ENCODE measurements at places on chromosomes 5 and 9.
A peak's percentile ranks its signal among the peaks of the same experiment; 100 is the strongest.

GRCh38 chr5:93381057-93381456, 200.0 kb downstream of the NR2F1-AS1 start:
- DNase-seq, result no peak

- DNase-seq, result no peak
These were observed 97.6 kb upstream of the CTSL start for GRCh38 chr9:87628346-87628745.

DNA sequence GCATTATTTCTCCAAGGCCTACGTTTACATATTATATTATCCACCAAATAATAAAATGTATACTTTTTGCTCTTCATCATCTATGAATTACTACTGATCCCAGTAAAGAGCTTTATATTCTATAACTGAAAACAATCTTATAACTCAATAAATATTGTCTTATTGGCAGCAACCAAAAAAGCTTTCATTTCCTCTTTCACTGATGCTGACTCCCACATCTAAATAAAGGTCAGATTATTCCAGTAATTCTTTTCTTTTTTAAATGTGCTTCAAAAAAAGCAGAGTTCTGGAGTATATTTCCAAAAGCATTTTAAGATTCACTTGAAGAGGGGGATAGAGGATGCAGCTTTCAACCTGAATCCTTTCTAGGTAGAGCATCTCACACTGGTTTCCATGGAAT, 75.3 kb upstream of the NR4A3 start:
- DNase-seq, result no peak

DNA sequence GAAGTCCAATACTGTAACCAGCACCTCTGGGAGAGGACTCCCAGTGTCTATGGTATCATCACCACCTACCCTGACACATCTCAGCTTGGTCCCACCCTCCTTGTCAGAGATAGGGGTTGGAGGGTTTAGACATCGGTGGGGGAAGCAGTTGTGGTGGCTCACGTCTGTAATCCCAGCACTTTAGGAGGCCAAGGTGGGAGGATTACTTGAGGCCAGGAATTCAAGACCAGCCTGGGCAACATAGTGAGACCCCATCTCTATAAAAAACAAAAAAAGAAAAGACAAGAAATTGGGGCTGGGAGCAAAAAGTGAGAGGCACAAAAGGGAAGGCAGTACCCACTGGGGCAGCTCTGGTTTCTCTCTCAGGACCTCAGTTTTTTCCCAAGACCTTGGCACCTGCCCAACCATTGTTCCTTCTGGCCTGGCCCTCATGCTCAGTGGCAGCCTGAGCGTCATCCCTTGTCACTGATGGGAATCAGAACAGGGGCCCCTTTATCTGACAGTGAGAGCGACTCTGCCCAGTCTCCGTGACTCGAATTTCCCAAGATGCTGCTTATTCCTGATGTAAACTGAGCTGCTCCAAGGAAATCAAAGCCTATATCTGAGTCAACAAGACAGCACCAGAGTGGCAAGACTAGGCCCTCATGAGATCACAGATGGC, 80.5 kb upstream of the HSPA9 start:
- DNase-seq, result no peak

DNA sequence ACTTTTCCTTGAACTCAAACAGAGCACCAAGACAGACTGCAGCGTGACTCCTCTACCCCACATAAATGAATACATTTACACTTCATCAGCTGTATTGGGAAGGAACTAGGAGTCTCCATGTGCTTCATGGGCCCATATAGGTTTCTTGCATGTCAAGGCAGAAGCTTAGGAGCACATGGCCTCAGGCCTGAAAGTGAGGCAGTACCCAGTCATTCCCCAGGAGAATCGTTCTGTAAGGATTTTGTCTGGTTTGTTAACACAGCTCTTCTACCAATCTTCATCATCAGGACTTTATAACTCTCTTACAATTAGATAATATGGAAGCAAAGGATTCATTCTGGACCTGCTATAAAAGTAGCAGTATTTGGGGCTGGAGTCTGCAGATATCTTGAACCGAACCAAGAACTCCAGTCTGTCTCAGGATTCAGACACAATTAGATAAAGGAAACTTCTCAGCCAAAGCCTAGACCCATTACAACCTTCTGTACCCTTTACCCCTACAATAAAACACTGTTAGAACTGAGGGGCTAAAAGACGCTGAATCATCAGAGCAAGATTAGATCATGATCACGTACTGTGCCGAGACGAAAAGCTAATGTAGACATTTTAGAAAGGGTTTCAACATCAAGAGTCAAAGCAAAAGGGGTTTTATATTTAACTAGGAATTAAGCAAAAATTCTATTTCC, 385.5 kb upstream of the SLC30A5 start:
- DNase-seq, result no peak

DNA sequence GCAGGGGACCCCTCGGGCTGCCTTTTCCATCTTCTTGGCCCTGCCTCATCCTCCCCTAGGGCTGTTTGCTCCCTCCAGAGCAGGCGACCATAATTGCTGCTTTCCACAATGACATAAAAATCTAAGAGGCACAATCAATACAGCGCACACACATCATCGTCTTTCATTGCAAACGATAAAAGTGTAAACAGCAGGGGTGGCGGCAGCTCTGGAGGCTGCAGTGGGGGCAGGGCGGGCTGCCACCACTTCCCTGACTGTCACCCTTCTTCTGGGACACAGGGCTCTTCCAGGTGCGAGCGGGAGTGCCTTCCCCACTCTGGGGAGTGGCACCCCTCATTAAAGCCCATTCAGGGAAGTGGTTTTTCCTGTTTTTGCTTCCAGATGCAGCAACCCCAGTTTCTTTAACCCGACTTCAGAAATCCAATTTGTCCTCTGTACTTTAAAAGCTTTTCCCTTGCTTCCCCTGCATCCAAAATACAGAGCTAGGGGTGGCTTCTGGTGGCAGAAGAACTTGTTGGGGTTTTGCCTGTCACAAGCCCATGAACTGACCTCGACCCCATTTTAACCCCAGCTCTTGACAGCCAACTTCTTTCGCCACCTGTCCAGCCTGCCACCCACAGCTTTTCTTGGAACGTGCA, 45.7 kb downstream of the TSPAN17 start:
- DNase-seq, result no peak

DNA sequence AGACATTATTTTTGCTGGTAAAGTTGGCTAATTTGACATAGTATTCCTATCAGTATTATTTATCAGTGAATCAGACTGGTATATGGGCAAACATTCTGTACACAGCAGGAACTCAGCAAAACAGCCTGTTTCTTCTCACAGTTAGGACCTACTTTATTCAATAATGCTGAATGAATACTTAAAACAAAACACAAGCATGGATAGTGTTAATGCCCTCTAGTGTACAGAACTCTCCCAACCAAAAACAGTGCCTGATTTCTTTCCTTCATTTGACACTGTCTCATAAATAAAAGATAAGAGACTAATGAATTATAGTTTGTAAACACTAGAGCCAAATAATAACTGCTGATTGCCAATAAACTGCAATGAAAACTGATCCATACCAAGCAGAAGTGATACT, 1113.3 kb downstream of the PTPRD start:
- no peak for DNase-seq

- DNase-seq, result peak; percentile 51
These were observed 17.7 kb upstream of the AKNA start for GRCh38 chr9:114405294-114406034.

GRCh38 chr5:113276001-113276400, 158.8 kb downstream of the TSSK1B start:
- no peak for DNase-seq

DNA sequence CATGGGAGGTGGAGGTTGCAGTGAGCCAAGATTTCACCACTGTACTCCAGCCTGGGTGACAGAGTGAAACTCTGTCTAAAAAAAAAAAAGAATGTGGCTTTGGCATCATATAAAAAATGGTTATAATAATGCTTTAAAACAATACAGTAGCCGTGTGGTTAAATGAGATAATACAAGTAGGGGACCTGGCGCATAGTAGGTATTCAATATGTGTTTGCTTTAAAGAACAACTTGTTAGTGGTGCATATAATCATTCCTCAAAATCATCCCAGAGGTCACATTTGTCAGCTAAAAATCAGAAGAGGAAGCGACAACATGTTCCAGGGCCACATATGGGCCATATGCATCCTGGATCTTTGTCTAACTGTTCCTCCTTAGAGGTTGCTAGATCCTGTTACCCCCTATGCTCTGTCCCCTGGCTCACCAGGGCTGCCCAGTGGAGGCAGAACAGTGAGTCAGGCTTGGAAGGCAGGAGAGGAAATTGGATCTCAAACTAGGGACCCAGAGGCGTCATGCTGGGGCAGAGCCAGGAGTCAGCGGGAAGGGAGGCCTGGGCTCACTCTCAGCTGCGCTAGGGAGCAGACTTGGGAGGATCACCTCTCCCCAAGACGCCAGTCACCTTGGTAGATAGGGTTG, 27.7 kb downstream of the LHX6 start:
- DNase-seq, result no peak

GRCh38 chr9:74001382-74001781, 495.8 kb upstream of the RORB start:
- no peak for DNase-seq

GRCh38 chr9:84668196-84669012, 1.1 kb upstream of the NTRK2 start:
- DNase-seq, result no peak

DNA sequence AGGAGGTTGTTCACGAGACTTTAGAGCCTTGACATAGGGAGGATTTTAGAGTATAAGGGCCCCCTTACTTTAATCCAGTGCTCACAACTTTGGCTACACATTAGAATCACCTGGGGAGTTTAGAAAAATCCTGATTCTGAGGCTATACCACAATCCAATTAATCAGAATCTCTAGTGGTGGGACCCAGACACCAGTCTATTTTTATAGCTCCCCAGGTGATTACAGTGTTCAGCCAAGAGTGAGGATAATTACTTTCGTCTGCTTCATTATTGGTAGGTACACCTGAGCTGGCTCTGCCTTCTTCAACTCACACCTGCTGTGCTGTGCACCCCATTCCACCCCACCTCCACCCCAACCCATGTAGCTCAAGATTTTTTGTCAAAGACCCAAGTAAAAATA, 141.3 kb upstream of the EPB41L4A start:
- DNase-seq, result no peak

GRCh38 chr5:50691399-50692016, 25.1 kb downstream of the PARP8 start:
- DNase-seq, result no peak

DNA sequence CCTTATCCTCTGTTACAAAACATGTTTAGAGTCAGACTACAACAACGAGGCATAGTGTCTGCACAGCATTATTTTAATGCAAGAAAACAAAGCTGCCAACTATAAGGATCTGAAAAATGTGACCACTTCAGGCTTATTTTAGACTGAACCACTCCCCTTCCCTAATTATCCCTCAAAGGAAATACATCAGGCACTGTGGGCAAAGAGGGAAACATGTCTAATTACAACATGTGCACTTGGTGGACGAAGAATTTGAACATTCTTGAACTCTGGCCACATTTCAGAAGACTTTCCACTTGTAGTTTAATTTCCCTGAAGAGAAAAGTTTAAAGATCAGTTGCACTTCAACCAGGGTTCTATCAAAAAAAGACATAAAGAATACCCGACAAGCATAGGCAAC, 3.8 kb downstream of the MTMR12 start:
- no peak for DNase-seq

DNA sequence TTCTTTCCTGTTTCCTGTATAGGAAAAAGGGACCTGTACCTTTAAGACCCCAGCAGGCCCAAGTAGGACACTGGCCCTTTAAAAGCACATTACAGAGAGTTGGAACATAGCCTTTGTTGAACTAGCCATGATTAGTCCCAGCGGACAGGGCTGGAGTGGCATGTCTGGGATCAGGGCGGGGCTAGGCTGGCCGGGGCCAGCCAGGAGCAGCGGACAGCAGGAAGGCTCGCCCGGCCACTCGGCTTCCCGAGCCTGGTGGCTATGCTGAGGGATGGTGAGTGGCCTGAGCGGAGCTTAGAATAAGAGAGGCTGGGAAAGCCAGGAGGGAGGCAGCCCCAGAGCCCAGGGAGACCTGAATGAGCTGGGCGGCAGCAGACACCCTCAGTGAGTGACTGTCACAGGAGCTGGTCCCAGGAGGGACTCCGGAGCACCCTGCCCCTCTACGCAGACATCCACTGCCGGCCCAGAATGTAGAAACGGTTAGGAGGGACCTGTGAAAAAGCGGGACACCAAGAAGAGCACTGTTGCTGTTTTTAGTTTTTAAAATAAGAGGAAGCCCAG, 92.1 kb downstream of the DAB2IP start:
- no peak for DNase-seq

DNA sequence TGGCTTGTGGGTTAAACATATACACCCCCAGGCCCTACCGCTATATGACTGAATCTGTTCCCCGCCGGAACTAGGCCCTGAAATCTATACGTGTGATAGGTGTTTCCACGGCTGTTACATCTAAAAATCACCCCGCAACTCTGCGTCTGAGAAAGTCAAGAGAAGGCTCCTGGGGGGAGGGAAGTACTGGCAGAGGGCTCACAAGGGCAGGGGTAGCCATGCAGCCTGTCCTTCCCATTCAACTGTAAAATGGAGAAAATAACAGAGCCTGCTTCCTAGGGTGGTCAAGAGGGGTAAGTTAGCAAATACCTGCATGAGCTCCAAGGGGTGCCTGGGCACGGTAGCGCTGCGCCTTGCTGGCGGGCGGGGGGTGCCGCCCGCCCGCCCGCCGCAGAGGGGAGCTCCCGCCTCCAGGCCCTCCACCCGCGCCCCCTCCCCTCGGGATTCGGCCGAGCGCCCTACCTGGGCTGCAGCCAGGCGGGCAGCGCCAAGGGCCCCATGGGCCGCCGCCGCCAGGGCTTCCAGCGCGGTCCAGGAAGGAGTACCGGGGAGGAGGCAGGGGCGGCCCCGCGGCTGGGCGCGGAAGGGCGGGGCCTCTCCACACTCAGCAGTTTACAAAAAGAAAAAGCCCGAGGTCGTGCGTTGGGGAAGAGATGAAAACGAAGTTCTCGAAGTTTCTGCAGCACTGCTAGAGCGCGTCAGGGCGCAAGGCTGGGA, at the start of gene HACD4:
HACD4 (minus strand) TSS at position 550 of the 717 bp plus-strand sequence; CDS start at position 500, 50 bp downstream.
- DNase-seq, result peak; percentile 37

DNA sequence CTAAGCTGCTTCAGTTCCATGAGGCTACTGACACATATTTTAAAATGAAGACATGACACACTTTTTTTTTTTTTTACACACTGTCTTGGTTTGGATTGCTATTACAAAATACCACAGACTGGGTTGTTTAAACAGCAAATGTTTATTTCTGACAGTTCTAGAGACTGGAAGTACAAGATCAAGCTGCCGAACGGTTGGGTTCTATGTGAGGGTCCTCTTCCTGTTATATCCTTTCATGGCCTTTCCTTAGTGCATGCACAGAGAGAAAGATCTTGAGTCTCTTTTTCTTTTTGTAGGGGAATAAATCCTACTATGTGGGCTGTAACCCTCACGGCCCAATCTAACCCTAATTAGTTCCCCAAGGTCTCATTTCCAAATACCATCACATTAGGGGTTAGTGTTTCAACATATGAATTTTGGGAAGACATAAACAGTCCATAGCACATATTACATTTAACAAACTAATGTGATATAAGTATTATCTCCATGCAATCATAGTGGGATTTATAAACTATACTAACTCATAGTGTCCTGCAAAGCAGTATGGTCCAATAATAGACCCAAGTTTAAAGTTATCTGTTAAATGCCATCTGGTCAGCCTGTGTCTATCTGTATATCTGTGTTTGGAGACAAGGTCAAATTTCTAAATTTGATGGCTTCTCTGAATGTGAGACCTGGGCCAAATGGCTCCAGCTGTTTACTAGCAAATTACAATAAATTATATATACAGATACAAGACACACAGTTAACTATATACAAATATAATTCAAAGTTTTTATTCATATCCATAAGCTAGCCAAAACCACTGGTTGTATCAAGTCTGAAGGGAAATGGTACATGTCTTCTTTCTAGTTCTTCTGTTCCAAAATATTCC, 90.3 kb upstream of the NREP start:
- no peak for DNase-seq

GRCh38 chr5:39116344-39117170, 42.4 kb upstream of the RICTOR start:
- DNase-seq, result no peak

Data from stimulated activated CD4-positive, alpha-beta T cell treated with anti-CD3 and anti-CD28 coated beads, TNF-alpha, amount 100 ng/mL, for 4 hours (primary cell).